ENCODE measurements at places on chromosomes 7 and 10.

DNA sequence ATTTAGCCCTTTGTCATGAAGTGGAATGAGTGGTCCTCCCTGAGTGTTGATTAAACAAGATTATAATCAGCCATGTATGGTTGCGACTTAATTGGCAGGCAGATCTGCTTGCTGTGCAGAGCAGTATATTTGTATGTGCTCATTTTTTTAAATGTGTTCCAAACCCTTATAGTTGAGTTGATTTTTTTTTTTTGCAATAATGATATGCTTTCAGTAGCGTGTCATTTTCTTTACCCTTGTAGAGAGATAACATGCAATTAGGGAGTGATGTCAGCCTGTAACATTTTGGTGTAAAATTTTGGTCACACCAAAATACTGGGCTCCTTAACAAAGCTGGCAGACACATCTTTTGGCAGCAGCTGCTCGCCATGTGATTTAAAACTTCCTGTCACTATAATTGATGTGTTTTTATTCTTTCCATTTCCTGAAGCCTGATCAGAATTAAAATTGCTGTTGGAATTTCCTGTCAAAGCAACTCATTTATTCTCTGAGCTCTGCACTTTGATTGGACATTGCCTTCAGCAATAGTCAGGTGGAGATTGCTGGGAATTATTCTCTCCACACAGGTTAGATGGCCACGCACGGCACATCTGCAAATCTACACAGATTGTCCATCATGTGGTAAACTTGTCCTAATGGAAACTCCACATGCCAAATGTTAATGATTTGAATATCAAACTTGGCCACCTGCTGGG is 125.3 kb downstream of the DYNC1I1 start:
- DNase-seq, result no peak

- DNase-seq, result no peak
Measured at GRCh38 chr10:117504562-117504961, 38.0 kb upstream of the EMX2 start.

GRCh38 chr10:72058989-72059842 is 29.1 kb downstream of the SPOCK2 start:
- DNase-seq, result no peak

DNA sequence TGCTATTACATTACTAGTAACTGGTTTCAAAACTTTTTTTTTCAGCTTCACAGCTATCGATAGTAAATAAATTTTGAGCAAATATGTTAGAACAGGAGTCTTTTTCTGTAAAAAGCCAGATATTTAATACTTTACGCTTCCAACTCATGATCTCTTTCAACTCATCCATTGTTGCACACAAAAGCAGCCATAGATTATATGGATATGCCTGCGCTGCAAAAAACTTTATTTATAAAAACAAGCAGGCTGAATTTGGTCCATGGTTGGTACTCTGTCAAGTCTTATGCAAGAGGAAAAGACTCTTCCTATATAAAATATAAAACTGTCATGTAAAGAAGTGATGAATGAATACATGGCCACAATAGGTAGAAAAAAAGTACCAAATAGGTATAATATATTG is 31.1 kb downstream of the WASL start:
- DNase-seq, result no peak

- no peak for DNase-seq
Measured at GRCh38 chr10:62992145-62992721, 140.9 kb upstream of the NRBF2 start.

GRCh38 chr7:23287612-23288011 is 11.5 kb upstream of the MALSU1 start:
- no peak for DNase-seq

DNA sequence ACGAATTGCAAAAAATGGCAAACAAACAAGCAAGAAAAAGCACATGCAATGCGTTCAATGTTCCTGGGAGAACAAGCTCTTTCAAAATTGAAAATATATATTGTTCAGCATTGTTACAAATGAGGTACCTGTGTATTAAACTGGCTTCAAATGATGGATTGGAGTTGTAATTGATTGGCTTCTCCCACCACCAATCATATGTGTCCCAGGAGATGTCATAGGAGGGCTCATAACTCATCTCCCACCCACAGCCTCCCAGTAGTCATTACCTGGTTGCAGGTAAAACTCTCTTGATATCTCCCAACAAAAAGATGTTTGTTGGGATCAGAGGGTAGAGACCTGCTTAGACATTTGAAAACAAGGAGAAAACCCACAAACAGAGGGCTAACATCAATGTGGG is 302.9 kb downstream of the BAMBI start:
- DNase-seq, result no peak

DNA sequence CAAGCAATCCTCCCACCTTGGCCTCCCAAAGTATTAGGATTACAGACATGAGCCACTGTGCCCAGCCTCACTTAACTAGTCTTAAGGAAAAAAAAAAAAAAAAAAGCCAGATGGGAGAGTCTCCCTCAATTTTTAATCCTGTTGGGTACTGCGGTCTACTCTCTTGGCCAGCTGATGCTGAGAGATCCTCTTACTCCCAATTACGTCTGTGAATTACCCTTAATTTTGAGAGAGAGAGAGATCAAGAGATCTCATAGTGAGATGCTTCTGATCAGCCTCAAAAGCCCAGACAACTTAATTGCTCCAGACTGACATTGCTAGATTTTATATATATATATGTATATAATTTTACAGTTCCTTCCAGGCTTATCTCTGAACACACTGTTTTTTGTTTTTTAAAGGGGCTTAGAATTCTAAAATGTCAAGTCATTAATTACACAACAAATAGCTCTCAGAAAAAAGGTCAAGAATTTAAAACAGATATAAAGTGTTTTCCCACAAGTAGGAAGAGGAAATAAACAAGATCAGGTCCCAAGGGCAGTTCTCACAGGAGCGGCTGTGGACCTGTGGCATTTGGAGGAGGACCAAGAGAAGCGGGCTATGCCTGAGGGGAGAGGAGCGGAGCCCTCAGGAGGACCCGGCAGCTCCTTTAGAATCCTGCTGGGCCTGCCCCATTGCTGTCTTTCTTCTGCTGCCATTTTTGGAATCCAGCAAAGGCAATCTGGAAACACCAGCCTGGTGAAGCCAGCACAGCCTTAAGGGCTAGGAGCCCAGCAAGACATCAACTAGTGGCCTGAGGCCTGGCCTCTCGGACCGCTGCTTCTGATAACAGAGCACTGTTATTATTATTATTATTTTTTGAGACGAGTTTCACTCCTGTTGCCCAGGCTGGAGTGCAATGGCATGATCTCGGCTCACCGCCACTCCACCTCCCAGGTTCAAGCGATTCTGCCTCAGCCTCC is 30.1 kb downstream of the DENND2A start:
- DNase-seq, result no peak

- peak; percentile 14 for DNase-seq
Measured at GRCh38 chr10:76492026-76492425, 1060.6 kb downstream of the LRMDA start.

DNA sequence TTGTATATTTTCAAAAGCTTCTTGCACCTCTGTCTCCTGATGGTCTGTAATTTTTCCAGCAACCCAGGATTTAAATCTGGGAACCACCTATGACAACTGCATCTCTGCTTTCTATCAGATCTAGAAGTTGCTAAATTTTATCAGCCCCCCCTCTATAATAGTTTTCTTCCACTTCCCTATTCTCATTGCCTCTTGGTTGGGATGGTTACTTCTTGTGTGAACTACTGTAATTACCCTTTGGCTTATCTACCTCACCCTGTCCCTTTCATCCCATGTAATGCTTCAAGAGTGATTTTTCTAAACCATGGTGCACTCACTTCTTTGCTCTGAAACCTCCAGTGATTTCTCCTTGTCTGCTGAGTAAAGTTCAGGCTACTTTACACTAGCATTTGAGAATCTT is 92.3 kb downstream of the BMPR1A start:
- no peak for DNase-seq

GRCh38 chr7:146319629-146320028 is 203.0 kb downstream of the CNTNAP2 start:
- no peak for DNase-seq

DNA sequence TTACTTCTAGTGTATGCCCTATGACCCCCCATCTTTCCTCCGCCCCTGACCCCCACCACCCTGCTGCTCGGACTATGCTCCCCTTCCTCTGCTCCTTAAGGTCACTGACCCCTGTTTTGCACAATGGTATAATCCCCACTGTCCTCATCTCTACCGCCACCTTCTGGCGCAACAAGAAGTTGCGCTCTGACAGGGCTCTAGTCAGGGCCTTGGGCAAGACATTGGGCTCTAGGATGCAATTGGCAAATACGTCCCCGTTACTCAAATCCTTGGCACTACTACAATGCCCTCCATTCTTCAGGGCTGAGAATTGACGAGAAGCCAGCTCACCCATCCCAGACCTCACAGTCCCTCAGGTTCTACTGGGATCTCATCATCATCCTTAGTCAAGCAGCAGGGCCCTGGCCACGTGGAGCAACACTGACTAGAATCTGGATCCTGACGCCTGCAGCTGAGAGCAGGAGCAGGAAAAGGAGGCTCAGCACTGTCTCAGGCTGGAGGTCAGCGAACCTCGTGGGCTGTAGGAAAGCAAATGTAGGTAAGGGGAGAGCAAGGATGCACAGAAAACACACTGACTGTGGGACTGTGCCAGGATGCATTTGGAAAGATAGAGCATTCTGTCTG is 10.6 kb downstream of the LRIT2 start:
- DNase-seq, result no peak

DNA sequence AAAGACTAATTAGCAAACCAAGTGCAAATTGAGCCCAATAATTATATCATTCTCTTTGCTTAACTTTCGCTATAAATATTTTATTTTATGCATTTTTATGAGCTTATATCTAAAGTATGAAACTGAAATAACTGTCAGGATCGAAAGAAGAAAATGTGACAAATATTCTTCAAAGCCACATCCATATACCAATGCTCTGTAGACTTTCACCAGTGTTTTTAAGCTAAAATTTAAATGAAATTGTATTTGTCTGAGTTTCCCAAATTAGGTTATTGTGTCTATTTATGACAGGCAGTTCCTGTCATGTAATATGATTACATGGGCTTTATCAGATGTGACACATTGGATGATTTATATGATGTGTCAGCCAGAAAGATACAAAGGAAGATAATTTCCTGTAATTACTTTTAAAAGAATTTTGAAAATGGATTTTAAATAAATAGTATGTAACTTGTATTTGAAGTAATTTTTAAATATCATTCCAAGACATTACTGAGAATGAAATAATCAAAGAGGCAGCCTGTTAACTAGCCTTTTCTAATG is 317.9 kb upstream of the KLF6 start:
- DNase-seq, result no peak

DNA sequence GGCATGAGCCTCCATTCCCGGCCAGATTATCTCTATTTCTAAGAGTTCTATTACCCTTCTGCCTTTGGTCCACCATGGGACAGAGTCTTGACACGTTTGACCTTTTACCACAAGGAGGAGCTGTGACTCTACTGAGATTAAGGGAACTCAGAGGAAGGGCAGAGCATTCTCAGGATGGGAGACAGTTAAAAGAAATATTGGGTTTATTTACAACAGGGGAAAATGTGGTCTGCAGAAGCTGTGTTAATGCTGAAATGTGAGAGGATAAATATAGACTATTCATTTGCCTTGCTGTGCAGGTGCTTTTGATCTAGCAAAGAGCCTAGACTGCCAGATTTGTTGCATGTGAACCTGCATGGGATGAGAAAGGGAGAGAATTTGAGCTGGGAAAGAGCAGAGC is 45.8 kb upstream of the PRSS58 start:
- no peak for DNase-seq

DNA sequence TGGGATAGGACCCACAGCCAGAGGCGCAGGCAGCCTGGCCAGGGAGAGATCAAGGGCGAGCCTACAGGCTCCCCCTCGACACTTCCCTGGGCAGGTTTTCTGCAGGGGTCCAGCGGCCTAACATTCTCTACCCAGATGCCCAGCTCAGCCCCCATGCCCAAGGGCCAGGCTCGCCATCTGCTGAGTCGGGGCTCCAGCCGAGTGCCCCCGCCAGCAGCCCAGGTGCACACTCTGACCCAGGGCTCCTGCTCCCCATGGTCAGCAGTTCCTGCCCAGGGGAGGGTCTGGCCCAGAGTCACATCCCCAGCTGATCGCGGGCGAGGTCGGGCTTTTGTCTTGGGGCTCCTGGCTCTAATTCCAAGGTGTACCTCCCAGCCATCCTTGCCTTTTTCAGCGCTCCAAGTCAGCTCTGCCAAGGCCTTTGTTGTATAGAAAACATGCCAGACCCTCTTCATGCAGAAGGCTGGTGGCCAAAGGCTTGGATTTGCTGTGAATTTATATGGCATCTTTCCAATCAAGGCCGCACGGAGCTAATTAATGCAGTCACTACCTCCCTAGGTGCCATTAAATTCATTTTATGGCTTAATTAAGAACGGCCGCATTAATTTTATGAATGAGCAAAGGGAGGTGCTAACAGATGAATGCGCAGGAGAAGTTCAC is 120.6 kb downstream of the LRRC18 start:
- no peak for DNase-seq

- no peak for DNase-seq
Measured at GRCh38 chr10:34844448-34844847, 29.4 kb upstream of the PARD3 start.

DNA sequence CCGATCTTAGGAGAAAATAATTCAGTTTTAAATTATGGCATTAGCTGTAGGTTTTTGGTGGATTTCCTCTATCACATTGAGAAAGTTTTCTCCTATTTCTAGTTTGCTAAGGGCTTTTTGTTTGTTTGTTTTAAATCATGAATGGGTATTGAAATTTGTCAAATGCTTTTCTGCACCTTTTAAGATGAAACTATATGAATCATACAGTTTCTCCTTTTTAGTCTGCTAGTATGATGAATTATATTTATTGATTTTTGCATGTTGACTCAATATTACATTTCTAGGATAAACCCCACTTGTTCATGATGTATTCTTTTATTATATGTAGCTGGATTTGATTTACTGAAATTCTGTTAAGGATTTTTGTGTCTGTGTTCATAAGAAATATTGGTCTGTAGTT is 70.3 kb upstream of the PIP4K2A start:
- DNase-seq, result no peak

GRCh38 chr10:70656489-70656888 is 15.8 kb upstream of the ADAMTS14 start:
- DNase-seq, result peak; percentile 96

- DNase-seq, result peak; percentile 29
Measured at GRCh38 chr7:117715784-117716445, 157.3 kb downstream of the CTTNBP2 start.

GRCh38 chr7:66140924-66141323 is 26.3 kb downstream of the CRCP start:
- no peak for DNase-seq

GRCh38 chr10:24958721-24959381 is 6.4 kb upstream of the PRTFDC1 start:
- peak; percentile 53 for DNase-seq

DNA sequence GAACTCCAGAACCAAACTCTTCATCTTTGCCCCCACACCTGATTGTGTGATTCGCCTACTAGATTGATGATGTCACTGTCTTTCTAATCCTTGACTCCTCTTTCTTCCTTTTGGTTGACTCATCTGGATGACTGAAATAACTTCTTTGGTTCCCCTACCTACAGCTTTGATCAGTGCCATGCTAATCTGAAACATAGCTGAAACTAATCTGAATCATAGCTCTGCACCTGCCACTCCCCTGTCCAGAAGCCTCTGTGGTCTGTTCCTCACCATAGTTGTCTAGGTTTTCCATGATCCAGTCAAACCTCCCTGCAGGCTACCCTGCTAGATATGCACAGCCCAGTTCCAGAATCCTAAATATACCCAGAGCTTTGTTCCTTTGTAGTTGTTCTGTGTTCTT is 51.9 kb downstream of the ZNF365 start:
- peak; percentile 20 for DNase-seq

- no peak for DNase-seq
Measured at GRCh38 chr10:4804465-4804864, 21.5 kb upstream of the AKR1E2 start.

- DNase-seq, result no peak
Measured at GRCh38 chr7:124775422-124775821, 9.8 kb upstream of the GPR37 start.
